ENCODE measurements at places on chromosomes 4 and X.

GRCh38 chr4:17058916-17059741 lies 160.7 kb upstream of the LDB2 start:
- no peak for DNase-seq

- no peak for DNase-seq
Measured at GRCh38 chrX:475926-476723, 89.4 kb upstream of the PPP2R3B start.

GRCh38 chrX:261167-261918 lies 19.8 kb upstream of the PLCXD1 start:
- no peak for DNase-seq

DNA sequence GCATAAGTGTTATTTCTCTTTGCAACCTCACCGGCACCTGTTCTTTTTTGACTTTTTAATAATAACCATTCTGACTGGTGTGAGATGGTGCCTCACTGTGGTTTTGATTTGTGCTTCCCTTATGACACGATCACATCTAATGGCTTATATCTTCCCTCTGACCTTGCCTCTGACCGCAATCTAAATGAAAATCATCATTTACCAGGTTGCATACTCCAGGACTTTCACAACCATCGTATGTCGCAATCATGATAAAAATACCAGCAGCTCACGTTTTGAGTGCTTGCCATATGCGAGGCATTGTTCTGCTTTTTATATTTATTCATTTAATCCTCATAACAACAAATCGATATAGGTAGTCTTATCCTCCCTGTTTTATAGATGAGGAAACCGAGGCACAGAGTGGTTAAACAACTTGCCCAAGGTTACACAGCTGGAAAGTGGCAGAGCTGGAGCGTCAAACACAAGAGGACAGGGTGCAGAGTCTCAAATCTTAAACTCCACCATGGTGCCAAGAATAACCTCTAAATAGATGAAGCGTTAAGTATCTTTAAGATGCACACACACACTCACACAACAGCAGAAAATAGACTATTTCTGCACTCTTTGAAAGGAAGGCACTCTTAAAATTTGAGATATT lies 102.2 kb downstream of the SEL1L3 start:
- DNase-seq: no peak

DNA sequence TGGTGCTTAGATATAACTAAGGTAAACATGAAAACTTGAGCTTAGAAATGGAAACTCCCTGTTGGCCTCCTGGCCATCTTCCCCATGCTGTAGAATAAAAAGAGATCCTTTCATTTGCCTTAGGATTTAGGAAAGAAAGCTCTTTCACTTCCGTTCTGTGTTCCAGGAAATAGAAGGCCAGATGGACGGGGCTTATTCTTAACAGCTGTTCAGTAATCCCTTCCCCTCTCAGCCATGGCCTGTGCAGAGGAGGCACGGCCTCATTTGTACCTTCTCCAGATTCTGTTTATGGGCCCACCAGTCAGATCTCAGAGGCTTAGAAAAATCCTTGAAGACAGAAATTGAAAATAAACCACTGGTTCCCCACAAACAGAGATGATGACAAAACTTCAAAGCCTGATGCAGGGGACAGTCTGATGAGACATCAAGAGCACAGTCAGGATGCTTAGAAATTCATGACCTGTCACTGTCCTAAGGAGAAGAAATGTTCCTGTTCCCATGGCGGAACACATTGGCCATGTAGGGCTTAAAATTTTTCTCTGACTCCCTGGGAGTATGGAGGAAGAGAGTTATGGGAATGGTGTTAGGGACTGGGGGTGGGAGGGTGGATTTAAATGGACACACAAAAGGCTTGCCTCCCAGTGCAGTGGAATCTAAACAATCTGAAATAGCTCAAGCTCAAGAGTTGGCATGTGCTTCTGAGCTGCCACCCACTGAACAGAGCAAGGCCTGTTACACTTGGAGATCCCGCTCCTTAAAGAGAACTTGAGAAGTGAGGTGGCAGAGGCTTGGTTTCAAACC lies 188.8 kb downstream of the SOWAHB start:
- DNase-seq: peak; percentile 68

DNA sequence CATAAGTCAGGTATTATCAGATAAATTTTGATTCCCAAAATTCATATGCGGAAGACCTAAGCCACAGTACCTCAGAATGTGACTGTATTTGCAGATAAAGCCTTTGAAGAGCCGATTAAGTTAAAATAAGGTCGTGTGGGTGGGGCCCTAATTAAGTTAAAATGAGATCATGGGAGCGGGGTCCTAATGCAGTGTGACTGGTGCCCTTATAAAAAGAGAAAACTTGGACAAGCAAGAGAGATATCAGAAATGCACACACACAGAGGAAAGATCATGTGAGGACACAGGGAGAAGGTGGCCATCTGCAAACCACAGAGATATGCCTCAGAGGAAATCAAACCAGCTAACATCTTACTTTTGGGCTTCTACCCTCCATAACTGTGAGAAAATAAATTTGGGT lies 236.1 kb downstream of the FBXO8 start:
- no peak for DNase-seq

GRCh38 chr4:102616636-102617035 lies 115.5 kb downstream of the NFKB1 start:
- DNase-seq: no peak

- no peak for DNase-seq
Measured at GRCh38 chrX:40504801-40505605, 75.8 kb upstream of the ATP6AP2 start.

GRCh38 chr4:142961866-142962265 lies 115.8 kb upstream of the INPP4B start:
- no peak for DNase-seq

- no peak for DNase-seq
Measured at GRCh38 chrX:44447214-44447613, 95.4 kb downstream of the FUNDC1 start.

DNA sequence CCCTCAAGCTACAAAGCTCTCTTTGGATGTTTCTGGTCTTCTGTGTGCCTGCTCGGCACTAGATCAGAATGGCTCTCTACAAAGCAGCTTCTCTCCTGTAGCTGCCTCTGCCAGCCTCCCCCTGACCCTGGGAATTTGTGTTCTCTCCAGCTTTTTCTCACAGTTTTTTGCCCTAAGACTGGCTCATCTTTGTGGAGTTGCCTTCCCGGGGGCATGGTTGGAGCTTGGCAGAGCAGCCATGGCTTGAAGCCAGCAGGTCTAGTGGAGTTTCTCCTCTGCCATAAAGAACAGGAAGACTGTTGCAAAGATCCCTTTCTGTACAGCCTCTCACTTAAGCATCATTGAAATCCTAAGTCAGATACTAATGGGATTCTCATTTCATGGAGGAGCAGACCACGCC lies 163.3 kb upstream of the MAMLD1 start:
- DNase-seq: no peak

GRCh38 chr4:159723341-159724048 lies 620.6 kb downstream of the RAPGEF2 start:
- DNase-seq: no peak

- no peak for DNase-seq
Measured at GRCh38 chrX:38985375-38985774, 184.1 kb downstream of the MID1IP1 start.
